ENCODE measurements at places on chromosomes 11 and 22.

GRCh38 chr22:50713571-50714056 is 24.4 kb upstream of the ACR start:
- no peak for DNase-seq

DNA sequence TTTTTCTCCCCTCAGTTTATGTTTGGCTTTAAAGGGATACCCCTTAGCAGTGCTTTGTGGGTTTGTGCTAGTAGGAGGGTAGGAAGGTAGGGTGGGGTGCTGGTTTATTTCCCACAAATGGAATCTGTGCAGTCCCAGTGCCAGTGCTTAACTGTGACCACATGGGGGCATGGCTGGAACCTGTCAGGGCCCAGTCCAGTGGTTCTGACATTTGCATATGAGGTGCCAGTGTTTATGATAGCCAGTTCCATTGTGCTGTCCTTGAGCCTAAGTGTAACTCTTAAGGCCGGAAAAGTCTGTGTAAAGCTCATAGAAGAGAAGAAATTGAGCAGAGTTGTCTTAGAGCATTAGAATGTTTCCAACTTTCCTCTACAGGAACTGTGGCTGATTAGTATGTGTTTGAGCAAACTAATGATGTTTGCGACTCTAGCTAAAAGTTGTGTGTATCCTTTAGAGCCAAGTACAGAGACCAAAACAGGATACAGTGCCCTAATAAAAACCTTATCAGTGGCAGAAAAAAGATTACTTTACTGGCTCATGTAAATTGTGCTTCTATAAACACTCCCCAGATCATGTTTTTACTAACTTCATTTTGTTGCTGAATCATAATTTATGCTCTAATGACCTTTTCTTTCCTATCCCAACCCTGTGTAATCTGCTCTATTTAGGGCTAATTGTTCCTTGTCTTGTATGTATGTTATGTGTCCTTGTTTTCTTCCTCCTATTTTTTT is 38.1 kb downstream of the DIXDC1 start:
- DNase-seq: no peak

GRCh38 chr11:118625976-118626375 is 18.6 kb downstream of the PHLDB1 start:
- no peak for DNase-seq

- DNase-seq: no peak
Observed at GRCh38 chr22:21766691-21767462, 31.3 kb upstream of the YPEL1 start.

DNA sequence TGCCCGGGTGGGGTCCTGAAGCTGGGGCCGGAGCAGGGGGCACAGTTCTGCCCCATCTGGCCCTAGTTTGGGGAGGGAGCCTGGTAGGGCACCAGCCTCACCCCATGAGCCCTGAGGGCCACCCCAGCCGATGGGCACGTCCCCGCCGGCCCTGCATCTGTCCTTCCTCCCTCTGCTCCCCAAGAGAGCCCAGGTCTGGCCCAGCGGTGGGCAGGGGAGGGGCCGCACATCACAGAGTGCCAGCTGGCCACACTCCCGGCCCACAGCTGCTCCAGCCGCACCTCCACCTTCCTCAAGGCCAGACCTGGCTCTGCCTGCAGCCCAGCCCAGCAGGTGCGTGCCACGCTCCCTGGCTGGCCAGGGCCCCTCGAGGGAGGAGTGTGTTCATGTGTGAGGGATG is 21.6 kb downstream of the BRSK2 start:
- DNase-seq: no peak

GRCh38 chr11:133991101-133991500 is 34.3 kb upstream of the IGSF9B start:
- no peak for DNase-seq

GRCh38 chr11:64516226-64516625 is 74.8 kb upstream of the SLC22A12 start:
- no peak for DNase-seq

GRCh38 chr22:27542602-27543001 is 259.0 kb downstream of the MN1 start:
- no peak for DNase-seq

DNA sequence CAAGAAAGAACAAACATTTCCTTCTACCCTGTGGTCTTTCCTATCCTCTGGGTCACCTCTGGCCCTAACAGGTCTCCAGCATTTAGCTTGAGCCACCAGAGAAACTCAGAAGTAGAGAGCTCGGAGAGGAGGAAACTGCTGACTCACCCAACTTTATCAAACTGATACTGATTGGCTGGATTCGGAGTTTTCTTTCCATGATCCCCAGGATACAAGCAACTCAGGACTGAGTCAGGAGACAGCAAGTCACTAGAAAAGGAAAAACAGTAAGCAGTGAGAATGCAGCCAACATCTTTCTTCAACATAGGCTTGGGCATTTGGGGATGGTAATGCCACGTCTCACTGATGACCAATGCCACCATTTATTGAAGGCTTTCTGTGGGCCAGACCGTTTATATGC is 32.7 kb downstream of the THOC5 start:
- DNase-seq: no peak

DNA sequence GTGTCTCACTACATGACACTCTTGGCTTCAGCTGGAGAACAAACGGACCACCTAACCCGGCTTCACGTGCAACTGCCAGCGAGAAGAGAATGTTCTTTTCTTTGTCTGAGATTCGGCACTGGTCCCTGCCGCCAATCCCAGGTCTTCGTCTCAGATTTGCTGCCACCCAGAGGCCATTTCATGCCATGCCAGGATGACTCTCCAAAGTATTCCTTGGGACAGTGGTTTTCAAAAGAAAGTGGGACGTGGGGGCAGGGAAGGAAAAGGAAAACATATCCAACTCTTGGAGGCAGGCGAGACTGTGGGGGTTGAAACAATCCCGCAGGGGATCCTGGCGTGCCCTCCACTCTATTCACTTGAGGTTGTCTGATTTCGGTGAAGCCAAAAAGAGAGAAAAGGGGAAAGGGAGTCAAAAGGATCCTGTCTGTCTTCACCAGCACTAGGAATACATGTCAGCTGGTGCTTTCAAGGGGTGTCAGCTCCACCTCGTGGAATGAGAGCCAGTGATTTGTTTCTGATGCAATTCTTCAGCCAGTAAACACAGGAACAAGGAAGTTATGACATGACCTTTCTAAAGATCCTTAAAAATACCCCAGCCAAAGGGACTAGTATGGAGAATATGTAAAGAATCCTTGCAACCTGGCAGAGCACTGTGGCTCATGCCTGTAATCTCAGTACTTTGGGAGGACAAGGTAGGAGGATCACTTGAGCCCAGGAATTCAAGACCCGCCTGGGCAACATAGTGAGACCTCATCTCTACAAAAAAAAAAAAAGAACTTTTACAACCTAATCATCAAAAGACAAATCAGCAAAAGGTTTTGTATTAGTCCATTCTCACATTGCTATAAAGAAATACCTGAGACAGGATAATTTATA is 41.0 kb upstream of the APLNR start:
- DNase-seq: peak; percentile 82

DNA sequence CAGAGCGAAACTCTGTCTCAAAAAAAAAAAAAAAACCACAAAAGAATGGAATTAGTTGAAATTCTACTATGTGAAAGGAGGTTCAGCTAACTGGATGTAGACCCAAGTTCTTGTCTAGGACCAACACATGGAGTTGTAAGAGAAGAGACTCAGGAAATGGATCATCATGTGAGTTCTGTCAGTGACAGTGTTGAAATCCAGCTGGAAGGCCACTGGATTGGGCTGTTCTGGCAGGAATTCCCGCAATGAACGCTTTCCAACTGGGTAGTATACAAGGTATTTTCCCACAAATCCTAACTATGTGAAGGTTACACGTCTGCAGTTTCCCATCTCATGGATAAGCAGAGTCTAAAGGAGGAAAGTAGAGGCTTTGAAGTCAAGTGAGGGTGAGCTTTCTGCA is 151.2 kb downstream of the MAML2 start:
- no peak for DNase-seq

DNA sequence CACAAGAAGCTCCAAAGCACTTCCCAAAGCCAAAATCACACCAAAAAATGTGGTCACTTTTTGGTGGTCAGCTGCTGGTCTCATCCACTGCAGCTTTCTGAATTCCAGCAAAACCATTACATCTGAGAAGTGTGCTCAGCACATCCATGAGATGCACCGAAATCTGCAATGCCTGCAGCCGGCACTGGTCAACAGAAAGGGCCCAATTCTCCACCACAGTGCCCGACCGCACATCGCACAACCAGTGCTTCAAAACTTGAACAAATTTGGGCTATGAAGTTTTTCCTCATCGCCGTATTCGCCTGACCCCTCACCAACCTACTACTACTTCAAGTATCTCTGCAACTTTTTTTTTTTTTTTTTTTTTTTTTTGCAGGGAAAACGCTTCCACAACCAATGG is 89.9 kb upstream of the LUZP2 start:
- DNase-seq: no peak

DNA sequence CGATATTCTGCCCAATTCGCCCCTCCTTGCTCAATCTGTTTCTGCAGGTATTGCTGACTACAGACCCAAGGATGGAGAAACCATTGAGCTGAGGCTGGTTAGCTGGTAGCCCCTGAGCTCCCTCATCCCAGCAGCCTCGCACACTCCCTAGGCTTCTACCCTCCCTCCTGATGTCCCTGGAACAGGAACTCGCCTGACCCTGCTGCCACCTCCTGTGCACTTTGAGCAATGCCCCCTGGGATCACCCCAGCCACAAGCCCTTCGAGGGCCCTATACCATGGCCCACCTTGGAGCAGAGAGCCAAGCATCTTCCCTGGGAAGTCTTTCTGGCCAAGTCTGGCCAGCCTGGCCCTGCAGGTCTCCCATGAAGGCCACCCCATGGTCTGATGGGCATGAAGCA is 9.2 kb upstream of the SLC35E4 start:
- DNase-seq: no peak

GRCh38 chr11:67056267-67057204 is at the start of gene RHOD:
Gene RHOD, plus strand, starts transcription at chr11:67056847. Its CDS starts 56 bp downstream, at chr11:67056903.
- DNase-seq: no peak

DNA sequence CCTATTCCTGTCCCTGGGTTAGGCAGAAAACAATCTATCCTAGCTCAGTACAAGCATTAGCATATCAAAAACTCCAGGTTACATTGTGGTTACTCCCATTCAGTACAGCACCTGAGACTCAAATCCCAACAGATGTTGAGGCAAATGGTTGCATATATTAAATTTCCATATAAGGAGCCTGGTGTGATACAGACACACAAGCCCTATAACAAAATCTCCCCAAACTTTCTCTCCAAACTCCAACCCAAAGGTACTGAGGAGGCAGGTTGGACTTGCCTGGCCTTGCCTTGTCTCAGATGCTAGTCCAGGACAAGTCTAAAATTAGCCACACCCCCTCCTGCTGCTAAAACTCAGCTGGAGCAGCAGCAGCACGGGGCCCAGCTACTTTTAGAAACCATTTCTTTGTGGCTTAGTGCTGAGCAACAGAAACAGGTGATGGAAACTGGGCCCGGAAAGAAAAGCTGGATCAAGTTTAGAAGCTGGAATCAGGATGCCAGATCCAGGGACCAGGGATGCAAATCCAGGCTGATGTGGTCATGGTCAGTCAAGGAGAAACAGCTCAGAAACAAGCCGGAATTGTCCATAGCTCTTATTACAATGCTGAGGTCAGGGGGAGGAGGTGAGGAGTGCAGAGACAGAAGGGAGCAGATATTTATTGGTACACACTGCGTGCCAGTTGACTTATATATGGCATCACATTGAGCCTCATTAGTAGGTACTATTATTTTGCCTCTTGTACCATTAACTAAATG is 73.7 kb upstream of the AMOTL1 start:
- DNase-seq: no peak

GRCh38 chr22:43921370-43921769 is 2.2 kb upstream of the PNPLA3 start:
- DNase-seq: no peak

- DNase-seq: no peak
Observed at GRCh38 chr22:50316114-50317065, 8.9 kb upstream of the PLXNB2 start.

DNA sequence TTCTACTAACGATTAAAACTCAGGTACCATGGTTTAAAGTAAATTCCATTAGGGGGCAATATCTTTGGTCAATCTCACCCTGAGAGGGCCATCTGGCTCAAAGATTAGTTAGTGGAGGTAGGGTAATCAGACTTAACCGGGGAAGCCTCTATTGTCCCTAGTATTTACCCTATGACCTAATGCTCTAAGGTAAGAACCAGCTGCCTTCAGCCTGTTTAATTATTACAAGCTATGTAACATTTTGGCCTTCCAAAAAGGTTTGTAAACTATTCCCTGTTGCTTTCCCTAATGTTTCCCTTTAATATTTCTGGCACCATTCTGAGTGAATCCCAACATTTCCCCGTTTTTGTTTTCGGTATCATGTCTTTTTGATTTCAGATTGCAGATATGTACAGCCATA is 15.1 kb upstream of the GLYATL1 start:
- no peak for DNase-seq

GRCh38 chr11:72642043-72642883 is 32.0 kb downstream of the PDE2A start:
- peak; percentile 73 for DNase-seq

DNA sequence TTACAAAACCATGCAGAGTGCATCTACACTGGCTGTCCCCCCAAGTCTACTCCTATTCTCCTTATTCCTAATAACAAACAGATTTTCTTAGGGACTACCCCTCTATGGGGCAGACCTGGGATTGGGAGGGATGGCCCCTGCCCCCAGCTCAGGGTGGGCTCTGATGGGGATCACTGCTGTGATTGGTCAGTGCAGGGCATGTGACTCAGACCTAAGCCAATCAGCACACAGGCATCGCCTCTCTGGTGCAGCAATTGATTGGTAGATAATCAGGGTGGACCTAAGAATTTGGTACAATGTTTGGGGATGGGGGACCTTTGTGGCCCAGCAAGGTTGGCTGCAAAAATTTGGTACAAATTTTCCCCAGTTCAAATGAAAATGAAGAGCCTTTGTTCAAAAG is 57.2 kb upstream of the SHANK2 start:
- no peak for DNase-seq

- no peak for DNase-seq
Observed at GRCh38 chr11:2650343-2650867, 49.4 kb downstream of the KCNQ1OT1 start.

GRCh38 chr11:59923813-59924212 is 14.4 kb upstream of the OOSP1 start:
- DNase-seq: no peak

DNA sequence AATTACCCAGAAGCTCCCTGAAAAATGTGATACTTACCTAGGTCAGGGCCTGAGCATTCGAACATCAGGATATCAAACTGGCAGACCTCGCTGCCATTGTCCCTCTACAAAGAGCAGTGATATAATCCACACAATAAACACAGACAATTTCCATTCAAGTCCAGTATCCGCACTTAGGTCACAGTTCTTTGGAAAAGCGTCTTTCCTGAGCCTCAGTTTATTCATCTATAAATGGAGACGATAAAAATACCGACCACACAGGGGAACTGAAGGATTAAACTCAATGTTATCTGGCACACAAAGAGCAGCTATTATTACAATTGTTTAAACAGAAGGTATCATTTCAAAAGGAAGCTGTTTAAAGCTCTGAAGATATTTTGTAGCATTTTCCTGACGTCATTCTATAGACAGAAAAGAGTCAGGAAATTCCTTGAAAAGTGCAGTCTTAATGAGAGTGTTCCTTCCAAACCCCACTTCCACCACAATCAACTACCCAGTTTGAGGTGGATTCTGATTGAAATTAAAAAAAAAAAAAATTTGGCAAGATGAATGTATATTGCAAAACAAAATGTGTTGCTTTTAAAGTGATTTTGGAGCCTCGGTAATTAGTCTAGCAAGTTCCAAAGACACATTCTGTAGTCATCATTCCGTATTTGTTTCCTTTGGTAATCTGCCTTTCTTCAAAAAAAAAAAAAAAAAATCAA is 47.2 kb upstream of the IGSF9B start:
- DNase-seq: no peak
